NAMALWA (cell line): ENCODE measurements at places on chromosomes 4 and X.

DNA sequence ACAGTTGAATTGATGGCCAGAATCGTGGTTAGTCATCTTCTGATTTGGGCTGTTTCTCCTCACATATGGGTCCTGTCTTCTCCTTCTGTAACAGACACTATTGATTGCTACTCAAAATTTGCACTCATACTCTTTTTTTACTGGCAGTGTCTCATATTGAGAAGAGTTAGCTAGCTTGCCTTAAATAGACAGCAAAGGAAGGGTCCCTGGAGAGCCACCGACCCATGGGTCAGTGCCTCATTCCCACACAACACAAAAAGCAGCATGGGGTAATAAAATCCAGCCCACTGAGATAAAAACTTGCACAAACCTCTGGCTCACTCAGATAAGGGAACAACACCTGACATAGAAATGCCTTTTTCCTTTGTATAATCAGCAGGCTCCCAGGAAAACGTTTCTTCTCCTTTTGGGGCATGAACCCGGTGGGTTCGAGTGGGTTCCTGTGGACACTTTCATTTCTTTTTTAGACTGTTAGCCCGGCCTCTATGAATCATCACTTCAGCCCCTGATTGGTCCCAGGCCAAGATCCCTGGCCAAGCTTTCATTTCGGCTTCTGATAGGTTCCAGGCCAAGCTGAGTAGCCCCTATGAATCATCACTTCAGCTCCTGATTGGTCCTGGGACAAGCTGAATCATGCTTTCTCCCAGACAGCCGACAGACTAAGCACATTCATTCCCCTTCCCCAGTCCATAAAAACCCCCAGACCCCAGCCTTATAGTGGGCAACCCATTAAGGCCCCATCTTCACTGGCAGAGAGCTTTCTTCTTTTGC, 408.1 kb downstream of the DCAF12L2 start:
- no peak for DNase-seq

DNA sequence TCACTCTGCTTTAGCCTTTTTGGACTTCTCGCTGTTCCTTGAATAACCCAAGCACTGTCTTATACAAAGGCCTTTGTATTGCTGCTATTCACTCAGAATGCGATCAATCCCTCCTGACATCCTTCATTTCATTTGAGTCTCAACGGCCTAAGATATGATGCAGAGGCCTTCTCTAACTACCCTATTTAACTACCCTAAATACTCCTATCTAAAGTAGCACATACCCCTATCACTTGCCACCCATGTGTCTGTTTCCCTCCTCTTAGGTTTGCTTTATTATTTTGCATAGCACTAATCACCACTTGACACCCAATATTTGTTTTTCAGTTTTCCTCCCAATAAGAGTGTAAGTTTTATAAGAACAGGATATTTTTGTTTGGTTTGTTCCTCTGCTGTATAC, 42.3 kb upstream of the ACSL4 start:
- no peak for DNase-seq

DNA sequence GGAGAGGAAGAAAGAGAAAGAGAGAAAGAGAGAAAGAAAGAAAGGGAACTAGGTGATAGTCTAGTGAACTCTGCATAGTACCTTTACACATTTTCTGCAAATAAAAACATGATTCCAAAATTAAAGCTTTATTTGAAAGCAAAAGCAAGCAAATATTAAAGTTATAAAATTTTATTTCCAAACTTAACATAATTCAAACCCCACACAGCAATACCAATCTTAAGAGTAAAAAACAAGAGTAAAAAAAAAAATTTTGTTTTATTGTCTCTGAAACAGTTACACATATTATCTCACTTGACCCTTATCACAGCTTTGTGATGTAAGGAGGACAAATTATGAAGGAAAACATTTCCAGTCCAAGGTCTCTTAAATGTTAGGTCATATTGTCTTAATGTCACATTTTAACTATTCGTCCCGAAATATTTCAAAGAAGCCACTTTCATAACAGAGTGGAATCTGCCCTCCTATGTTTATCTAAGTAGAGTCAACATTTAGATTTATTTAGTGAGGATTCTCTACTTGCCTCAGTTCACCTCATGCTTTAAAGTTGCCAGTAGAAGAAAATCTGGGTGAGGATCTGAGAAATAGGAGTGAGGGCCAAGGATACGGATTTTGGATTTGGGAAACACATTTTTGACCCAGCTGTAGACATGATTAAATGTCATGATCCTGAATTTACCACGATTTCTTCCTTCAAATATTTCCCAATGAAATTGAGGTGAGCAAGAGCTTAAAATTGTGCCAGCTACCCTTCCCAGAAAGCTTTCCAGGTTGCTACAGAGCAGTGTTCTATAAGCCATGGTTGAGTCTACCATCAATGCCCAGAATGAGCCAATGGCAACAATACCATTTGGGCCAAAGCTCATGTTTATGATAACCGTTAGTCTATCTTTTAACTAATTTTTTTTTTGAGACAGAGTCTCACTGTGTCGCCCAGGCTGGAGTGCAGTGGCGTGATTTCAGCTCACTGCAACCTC, 7.5 kb upstream of the FGA start:
- no peak for DNase-seq

DNA sequence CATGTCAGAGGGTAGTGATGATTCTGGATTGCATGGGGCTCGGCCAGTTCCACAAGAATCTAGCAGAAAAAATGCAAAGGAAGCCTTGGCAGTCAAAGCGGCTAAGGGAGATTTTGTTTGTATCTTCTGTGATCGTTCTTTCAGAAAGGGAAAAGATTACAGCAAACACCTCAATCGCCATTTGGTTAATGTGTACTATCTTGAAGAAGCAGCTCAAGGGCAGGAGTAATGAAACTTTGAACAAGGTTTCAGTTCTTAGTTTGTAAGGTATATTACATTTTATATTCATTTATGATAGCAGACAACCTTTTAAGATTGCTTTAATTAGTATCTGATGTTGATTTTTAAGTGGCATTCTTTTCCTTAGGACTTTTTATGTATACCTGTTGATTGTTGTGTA, 24.2 kb downstream of the REST start:
- no peak for DNase-seq

- no peak for DNase-seq
These were observed 137.0 kb downstream of the MAGEB5 start for GRCh38 chrX:26352891-26353430.

DNA sequence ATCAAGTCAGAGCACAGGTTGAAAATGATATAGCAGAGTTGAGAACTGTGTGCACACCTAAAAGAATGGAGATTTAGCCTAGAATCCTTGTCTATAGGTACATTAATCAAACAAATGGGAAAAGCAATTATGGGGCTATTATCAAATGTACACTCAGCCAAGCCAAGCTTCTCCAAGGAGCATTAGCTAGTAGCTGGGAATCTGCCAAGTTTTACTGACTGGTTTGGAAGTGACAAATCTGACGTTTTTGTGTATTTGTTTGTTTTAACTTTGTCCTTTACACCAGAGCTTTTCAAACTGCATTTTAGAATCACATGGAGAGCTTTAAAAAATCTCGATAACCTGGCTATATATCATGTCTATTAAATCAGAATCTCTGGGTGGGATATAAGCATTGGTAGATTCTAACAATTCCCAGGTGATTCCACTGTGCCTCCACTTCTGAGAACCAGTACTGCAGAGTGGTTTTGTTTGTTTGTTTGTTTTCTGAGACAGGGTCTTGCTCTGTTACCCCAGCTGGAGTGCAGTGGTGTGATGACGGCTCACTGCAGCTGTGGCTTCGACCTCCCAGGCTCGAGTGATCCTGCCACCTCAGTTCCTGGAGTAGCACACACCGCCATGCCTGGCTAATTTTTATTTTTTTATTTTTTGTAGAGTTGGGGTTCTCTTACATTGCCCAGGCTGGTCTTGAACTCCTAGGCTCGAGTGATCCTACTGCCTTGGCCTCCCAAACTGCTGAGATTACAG, 279.8 kb downstream of the UNC5C start:
- DNase-seq = no peak

GRCh38 chr4:827209-828081, 1.5 kb upstream of the CPLX1 start:
- DNase-seq = no peak

- no peak for DNase-seq
These were observed 935.4 kb upstream of the GRIA3 start for GRCh38 chrX:122248681-122249080.

GRCh38 chr4:53914313-53915016, 149.9 kb downstream of the CHIC2 start:
- no peak for DNase-seq

- DNase-seq = no peak
These were observed 147.2 kb upstream of the DIPK2B start for GRCh38 chrX:45347877-45348276.

DNA sequence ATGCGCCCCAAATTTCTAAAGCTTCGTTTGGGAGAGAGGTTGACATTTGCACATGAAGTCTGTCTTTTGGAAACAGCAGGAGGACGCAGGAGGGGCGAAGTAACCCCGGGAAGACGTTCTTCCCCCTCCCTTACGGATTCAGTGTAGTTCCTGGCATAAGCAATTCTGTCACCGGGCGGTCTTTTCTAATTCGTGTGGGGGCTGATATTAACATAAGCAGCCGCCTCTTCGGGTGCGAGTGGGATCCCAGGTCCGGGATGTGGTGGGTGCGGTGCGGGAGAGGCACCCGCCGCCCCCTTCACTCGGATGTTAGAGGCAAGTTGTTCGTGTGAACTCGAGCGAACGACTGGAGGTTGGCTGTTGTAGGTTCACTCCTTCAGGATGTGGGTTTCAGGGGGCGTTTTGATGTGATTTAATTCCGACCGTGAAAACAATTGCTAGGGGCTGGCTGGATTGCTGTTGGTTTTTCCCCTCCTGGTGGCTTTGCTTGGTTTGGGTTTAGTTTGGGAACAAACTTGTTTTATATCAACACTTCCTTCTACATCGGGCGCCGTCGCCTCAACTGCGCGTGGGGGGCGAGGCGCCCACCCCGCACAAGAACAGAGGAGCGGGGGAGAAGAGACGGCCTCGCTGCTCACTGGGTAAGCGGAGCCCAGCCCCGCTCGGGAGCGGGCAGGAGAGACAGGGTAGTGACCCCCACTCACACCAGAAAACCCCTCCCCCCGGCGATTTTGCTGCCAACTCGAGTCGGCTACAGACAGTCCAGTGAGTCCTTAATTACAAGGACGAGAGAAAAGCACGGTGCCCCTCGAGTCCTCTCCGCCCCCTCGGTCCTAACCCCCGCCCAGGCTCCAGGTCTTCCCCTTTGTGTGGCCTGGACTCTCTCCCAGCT, 2.9 kb upstream of the LEF1 start:
- no peak for DNase-seq

GRCh38 chr4:173859091-173859713, 329.2 kb upstream of the HAND2 start:
- no peak for DNase-seq

DNA sequence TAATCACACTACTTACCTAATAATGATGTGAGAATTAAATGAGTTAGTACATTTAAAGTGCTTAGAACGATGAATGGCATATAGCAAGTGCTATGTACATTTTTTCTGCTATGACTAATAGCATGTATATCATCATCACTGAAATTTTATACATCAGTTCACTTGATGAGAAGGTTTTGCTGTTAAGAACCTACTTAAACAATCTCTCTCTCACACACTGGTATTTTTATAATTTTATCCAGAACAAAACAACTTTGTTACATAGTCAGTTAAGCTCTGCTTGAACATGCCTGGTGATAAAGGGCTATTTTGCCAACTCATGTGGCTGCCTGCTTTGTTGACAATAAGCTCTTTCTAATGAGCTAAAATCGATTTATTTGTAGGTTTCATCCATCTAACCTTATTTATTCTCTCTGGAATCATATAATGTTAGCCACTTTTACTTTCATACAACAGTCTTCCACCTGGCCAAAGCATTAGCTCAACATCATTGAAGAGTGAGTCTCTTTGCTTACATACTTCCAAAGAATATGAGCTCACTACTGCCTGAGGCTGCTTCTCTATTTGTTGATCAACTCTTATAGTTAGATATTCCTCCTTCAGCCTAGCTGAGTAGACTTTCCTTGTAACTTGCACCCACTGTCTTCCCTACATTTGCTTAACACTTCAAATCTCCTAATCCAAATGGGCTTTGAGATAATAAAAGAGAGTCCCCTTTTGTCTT, 372.7 kb upstream of the BOD1L1 start:
- DNase-seq = no peak
